MCF 10A (cell line): ENCODE measurements at places on chromosomes 16 and 17. TPM values are rescaled to one million over a fixed set of nuclear protein-coding genes. Genes with fewer than 3 reads are reported as not detected.

The TMEM220 gene
- 0.96 and 1.1 TPM in 2 replicates for total RNA-seq

The DNAI2 gene
- total RNA-seq, result not detected in 2 replicates

The IGF2BP1 gene
- total RNA-seq, result 0.02 and 0.27 TPM in 2 replicates

The KRT32 gene
- not detected in 2 replicates for total RNA-seq

The RAB11FIP4 gene
- total RNA-seq, result 2.8 and 3.7 TPM in 2 replicates

The APOH gene
- total RNA-seq, result not detected in 2 replicates

The RDM1 gene
- 0.44 and 2.6 TPM in 2 replicates for total RNA-seq

The HS3ST3B1 gene
- 3.4 and 3.8 TPM in 2 replicates for total RNA-seq

The RTN4RL1 gene
- total RNA-seq, result 2.9 and 3.6 TPM in 2 replicates

The CNGB1 gene
- total RNA-seq, result 0.17 TPM in 1 of 2 replicates, not detected in the other

The PRDM7 gene
- not detected in 2 replicates for total RNA-seq

The ARHGDIA gene
- 271 and 324 TPM in 2 replicates for total RNA-seq

The DOC2B gene
- not detected in 2 replicates for total RNA-seq

The NME3 gene
- total RNA-seq, result 44.0 and 44.8 TPM in 2 replicates

The CLEC3A gene
- total RNA-seq, result not detected in 2 replicates

The NCBP3 gene
- 47.1 and 52.5 TPM in 2 replicates for total RNA-seq

The SLC4A1 gene
- not detected in 2 replicates for total RNA-seq

The MYH1 gene
- not detected in 2 replicates for total RNA-seq

The CBFA2T3 gene
- total RNA-seq, result not detected in 2 replicates

The ST6GALNAC2 gene
- 5.0 and 7.7 TPM in 2 replicates for total RNA-seq

The NDUFAF8 gene
- total RNA-seq, result 95.0 and 95.3 TPM in 2 replicates

The SYNGR3 gene
- total RNA-seq, result 0.68 and 1.1 TPM in 2 replicates

The PSMC3IP gene
- total RNA-seq, result 10.3 and 12.0 TPM in 2 replicates

The CDH1 gene
- 37.6 and 37.7 TPM in 2 replicates for total RNA-seq

The PTGES3L gene
- total RNA-seq, result 0.83 and 0.96 TPM in 2 replicates

The WDR90 gene
- 40.4 and 47.9 TPM in 2 replicates for total RNA-seq

The ADAM11 gene
- total RNA-seq, result 0.16 and 0.56 TPM in 2 replicates

The EPOP gene
- total RNA-seq, result 3.4 and 3.6 TPM in 2 replicates

The OR1F1 gene
- total RNA-seq, result not detected in 2 replicates

The HBM gene
- total RNA-seq, result not detected in 2 replicates
